ENCODE measurements at places on chromosomes 1 and 21. TPM values are rescaled to one million over a fixed set of nuclear protein-coding genes. Genes with fewer than 3 reads are reported as not detected.

The APOBEC4 gene
- total RNA-seq, result not detected

- no peak for DNase-seq
These were observed 31.4 kb upstream of the BCL9 start for GRCh38 chr1:147509786-147510395.

GRCh38 chr1:170680428-170680827 is 16.5 kb downstream of the PRRX1 start:
- DNase-seq, result no peak

The CD34 gene
- 0.04 TPM for total RNA-seq

GRCh38 chr1:119116725-119117124 is 23.7 kb downstream of the WARS2 start:
- DNase-seq, result no peak

DNA sequence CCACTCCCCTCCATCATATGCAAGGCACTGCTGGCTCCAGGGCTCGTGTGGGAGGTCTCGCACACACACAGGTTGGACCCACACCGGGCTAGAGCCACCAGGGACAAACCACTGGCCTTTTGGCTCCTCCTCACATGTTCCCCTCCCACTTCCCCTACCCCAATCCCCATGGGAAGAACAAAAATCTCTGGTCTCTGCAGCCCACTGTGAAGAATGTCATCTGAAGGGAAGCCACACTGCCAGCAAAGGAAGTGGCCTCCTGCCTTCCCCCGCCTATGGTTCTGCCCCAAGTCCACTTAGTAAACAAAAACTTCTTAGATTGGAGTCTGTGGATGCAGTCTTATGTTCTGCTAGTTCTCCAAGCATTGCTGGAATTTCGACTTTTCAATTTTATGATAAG is 24.2 kb downstream of the OLFML3 start:
- DNase-seq, result no peak

DNA sequence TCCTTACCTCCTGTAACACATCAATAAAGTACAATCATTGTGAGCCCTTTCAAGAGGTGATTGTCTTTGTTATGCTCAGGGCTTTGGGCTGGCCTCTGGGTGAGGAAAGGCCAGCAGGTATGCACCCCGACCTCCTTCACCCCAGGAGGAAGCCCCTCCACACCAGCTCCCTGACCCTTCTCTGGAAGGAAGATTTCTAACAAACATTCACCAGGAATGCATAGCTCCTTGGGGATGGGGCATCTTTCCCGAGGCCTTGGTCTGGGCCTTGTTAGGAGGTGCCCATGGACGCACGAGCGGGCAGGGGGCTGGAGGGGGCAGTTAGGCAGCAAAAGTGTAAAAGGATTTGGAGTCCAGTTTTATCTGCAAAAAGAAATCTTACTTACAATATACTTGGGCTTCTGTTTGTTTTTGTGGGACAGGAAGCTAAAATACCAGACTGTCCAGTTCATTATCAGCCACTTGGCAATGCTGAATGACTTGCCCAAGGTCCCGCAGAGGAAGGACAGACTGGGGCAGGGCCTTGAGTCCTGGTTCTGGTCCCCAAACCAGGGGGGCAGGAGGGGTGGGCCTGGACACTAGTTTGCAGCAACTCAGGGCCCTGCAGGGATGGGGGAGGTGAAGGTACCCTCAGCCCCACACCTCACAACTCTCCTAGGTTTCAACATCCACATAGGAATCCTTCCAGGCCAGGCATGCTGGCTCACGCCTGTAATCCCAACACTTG is 10.1 kb downstream of the ZC3H12A start:
- DNase-seq, result no peak

The MTX1 gene
- total RNA-seq, result 61.0 TPM

DNA sequence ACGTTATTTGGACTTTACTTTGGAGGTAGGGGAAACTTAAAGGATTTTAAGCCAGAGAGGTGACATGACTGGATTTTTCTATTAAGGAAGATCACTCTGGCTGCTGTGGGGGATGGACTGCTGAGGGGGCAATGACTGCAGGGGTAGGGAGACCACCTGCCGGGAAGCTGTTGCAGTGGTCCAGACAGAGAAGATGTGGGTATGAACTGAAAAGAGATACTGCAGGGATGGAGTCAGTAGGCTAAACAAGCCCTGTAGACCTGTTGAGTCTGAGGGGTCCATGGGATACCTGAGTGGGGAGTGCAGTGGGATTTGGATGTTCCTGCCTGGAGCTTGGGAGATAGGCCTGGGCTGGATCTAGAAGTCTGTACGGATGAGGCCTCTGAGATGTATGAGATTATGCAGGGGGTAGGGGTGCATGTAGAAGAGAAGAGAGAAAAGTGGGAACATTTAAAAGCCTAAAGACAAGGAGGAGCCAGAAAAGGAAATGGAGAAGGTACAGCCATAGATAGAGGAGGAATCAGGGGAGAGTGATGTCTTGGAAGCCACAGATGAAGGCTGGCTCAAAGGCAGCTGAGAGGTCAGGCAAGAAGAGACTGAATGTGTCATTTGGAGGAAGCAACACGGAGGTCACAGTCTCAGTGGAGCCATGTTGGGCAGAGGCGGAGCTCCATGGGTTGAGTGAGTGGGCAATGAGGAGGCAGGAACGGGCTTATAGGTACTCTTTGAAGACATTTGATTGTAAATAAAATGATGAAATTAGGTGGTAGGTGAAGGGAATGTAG is 25.9 kb upstream of the KCNA2 start:
- peak; percentile 48 for DNase-seq

- no peak for DNase-seq
These were observed 52.0 kb downstream of the OLIG1 start for GRCh38 chr21:33121715-33122475.

The SLC22A15 gene
- 0.25 TPM for total RNA-seq

The KIF14 gene
- 13.7 TPM for total RNA-seq

The PGLYRP3 gene
- total RNA-seq, result not detected

The CSF3R gene
- not detected for total RNA-seq

The PODN gene
- not detected for total RNA-seq

The CCDC181 gene
- total RNA-seq, result not detected

GRCh38 chr1:224502459-224503160 is 68.0 kb upstream of the WDR26 start:
- no peak for DNase-seq

The VSIG8 gene
- not detected for total RNA-seq

GRCh38 chr1:40399984-40400704 is 26.6 kb downstream of the SMAP2 start:
- no peak for DNase-seq

DNA sequence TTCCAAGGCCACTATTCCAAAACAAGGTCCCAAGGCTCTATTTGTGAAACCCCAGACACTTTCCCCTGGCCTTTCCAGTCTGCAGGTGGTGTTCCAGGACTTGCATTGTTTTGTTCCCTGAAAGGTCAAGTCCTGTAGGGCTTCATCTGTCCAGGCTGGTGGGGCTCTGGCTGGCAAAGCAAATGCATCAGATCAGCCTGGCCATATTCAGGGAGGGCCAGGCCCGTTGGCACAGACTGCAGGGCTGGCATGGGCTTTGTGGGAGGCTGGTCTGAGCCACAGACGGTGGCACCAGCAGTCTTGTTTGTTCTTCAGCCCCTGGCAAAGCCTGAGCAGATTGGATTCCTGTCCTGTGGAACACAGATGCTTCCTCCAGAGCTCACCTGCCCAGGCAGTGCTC is 93.0 kb downstream of the SPATA46 start:
- no peak for DNase-seq

GRCh38 chr1:169514566-169515270 is 29.0 kb upstream of the SLC19A2 start:
- no peak for DNase-seq

The DDR2 gene
- 0.45 TPM for total RNA-seq

DNA sequence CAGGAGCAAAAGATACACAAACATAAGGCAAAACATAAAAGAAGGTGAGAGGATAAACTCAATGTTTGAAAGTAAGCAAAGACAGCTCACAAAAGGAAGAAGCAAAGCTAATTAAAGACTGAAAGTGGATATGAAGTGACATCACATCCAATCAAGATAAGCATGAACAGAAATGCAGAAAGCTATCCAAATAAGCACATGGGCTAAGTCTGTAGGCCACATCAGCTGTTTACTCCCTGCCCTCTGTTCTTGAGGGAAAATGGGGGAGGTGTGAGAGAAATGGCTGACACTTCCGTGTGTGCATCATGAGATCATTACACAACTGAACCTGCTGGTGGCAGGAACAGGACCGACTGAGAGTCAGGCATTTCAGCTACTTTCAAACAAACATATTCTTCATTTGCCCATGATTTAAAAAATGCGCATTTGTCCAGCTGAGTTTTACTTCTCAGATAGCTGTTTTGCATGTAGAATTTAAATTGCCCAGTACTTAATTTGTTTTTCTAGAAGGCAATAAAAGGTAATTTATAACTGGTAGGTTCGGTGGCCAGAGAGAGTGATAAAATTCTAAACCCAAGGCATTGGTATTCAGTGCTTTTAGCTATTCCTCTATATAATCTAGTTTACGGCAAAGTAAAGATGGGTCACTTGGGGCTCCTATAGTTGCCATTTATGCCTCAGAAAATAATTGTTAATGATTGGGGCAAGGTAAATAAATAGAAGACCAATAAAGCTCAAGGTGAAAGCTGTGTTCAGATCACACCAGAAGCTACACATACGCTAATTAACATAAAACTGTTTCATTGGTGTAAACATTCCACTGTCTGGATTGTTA is 27.2 kb upstream of the MAN1A2 start:
- peak; percentile 30 for DNase-seq

The CLCN6 gene
- total RNA-seq, result 12.2 TPM

The LRRC71 gene
- not detected for total RNA-seq

DNA sequence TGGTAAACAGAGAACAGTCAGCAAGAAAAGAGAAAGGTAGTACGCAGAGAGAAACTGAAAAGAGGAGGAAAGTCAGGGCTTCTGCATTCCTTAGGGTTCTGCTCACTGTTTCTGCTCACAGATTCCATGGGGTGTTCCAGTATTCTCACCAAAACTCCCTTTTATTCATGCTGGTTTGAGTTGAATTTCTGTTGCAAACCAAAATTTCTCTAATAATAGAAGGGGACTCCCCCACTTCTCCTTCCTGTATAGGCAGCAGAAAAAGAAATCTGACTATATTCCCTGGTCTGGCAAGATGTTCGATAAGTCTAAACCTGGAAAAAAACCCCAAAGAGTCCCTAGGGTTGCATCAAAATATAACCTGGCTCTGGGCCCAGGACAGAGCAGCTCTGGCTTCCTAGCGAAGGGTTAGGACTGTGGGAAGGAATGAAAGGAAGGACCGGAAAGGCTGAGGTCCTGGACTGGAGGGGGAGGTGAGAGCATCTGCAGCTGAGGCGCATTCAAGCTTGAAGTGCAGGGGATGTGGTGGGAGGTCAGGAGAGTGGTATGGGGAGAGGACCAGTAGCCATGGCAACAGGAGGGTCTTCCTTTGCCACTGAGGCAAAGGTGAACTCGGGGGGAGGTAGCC is 18.8 kb upstream of the RGS16 start:
- DNase-seq, result no peak

- no peak for DNase-seq
These were observed 259.1 kb upstream of the USP24 start for GRCh38 chr1:55474168-55474786.

The TNFRSF9 gene
- 214 TPM for total RNA-seq

The MSH4 gene
- total RNA-seq, result 0.16 TPM

- no peak for DNase-seq
These were observed 39.7 kb downstream of the PBX1 start for GRCh38 chr1:164598719-164599118.

The OR10J1 gene
- total RNA-seq, result not detected

GRCh38 chr1:66571789-66572188 is 37.8 kb downstream of the SGIP1 start:
- DNase-seq, result no peak

- DNase-seq, result peak; percentile 19
These were observed 551 bp downstream of the ZRANB2 start for GRCh38 chr1:71080230-71080738.

DNA sequence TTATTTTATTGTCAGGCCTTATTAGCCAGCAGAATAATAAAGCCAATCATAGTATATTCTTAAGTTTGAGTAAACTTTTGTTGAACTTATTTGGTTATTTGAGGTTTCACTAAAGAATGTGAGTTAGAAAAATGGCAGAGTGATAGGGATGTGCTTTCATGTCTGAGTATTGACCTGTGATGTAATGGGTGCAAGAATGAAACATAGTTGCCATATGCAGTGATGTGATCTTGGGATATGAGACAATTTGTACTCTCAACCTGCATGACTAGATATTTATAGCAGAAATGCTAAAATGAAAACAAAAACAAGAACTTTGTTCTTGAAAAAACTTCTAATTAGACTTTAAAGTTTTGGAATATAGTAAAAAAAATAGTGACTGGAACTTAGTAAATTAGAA is 97.9 kb downstream of the DISP1 start:
- DNase-seq, result no peak

The OR2AK2 gene
- not detected for total RNA-seq

The MTARC1 gene
- not detected for total RNA-seq

The FCRL6 gene
- total RNA-seq, result 0.20 TPM

The CLDN17 gene
- not detected for total RNA-seq

GRCh38 chr21:40671716-40672115 is 175.2 kb downstream of the DSCAM start:
- no peak for DNase-seq

- DNase-seq, result peak; percentile 80
These were observed 694 bp upstream of the PDIK1L start for GRCh38 chr1:26110731-26111529.

- DNase-seq, result no peak
These were observed 436.8 kb downstream of the PTPRU start for GRCh38 chr1:29673228-29673500.

GRCh38 chr1:109931189-109931731 is 20.6 kb downstream of the CSF1 start:
- no peak for DNase-seq
